ENCODE measurements at places on chromosomes 1 and 21.
A peak's percentile ranks its signal among the peaks of the same experiment; 100 is the strongest.

DNA sequence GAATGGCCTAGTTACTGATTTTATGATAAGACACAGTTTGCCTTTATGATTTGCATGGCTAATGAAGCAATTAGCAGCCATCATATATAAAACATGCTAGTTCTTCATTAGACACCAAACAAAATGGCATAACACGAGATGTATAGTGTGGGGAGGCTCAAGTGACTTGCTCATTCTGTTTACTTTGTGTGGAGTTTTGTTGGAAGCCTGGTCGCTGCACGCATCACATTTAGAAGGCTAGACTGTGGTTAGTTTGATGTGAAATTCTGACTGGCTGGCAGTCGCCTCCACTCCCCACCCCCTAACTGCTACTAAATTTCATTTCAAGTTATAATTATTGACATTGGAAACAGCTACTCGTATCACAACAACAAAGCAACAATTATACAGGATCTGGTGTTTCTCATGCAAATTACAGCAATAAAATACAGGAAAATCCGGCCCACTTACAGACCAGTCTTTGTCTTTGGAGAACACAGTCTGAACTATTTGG is 356.1 kb downstream of the LMO4 start:
- DNase-seq, result peak; percentile 42

DNA sequence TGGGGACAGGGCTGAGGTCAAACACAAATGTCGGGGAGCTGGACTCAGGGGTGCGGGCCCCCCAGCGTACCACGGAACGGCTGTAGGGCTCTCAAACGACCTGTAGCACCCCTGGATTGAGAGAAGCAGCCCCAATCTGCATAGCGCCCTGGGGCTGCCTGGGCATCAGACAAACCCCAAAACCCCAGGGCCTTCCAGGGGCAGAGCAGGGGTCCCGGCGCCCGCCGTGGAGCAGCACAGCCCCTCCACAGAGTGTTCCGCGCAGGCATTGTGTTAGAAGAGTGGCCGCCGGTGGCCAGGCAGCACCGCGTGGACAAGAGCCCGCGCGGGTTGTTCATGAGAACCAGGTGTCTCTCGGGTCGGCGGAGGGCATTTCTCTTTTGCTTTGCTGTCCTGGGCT is 64.2 kb upstream of the ARHGEF16 start:
- no peak for DNase-seq

GRCh38 chr21:41843584-41843983 is 35.6 kb downstream of the PRDM15 start:
- no peak for DNase-seq

- peak; percentile 44 for DNase-seq
Observed at GRCh38 chr1:182229921-182230491, 161.6 kb downstream of the GLUL start.

GRCh38 chr1:116988248-116988647 is 13.3 kb upstream of the CD101 start:
- DNase-seq, result no peak

DNA sequence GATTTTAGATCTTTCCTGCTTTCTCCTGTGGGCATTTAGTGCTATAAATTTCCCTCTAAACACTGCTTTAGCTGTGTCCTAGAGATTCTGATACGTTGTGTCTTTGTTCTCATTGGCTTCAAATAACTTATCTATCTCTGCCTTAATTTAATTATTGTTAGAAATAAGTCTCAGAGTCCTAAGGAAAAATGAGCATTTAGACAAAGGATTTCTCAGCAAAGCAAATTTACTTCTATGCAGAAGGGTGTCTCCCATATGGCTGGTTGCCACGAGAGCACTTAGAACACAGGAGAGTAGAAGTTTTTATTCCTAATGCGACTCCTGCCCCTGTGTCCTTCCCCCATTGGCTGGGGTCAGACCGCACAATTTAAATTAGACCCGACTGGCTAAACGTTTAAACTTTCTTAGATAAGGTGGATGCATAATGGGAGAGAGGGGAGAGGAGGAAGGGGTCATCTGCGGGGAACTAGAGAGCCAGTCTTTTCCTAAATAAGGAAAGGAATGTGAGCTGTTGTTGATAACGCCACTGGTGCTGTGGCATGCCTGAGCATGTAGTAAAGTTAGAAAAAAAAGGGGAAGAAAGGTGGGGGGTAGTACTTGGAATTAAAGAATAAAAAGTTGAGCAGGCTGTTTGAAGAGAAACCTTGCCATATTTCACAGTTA is 170.2 kb downstream of the DYRK1A start:
- DNase-seq, result no peak

GRCh38 chr1:234647758-234648157 is 37.8 kb upstream of the IRF2BP2 start:
- no peak for DNase-seq

DNA sequence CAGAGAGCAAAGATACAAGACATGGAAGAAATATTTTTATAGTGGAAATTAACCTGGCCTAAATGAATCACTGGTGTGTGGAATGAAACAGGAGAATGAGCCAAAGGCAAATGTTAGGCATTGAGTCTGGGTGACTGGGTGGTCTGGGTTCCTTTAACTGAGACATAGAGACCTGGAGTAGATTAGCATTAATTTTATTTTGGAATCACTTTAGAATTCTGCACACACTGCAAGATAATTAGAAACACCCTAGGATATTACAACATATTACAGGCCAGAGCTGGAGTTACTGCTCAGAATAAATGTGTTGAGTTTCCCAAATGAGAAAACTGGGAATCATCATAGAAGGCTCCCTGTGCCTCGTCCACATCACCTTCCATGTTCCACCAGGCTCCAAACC is 85.5 kb downstream of the PLPPR5 start:
- no peak for DNase-seq

DNA sequence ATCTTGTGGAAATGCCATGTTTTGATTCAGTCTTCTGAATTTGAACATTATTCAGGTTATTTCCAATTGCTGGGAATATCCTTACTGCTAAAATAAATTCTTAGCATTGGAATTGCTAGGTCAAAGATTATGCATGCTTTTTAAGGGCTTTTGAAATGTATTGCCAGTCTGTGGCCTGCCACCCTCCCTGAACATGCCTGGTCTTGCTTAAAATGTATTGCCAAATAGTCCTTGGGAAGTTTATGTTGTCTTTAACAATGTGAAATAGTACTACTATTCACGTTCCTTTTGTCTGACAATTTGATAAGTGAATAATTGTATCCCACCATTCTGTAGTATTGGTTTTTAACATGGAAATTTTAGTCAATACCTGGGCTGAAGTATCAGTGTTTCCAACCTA is 13.6 kb downstream of the TARDBP start:
- DNase-seq, result no peak

GRCh38 chr21:44727321-44727720 is 15.9 kb upstream of the TSPEAR start:
- DNase-seq, result no peak

- DNase-seq, result no peak
Observed at GRCh38 chr21:41973861-41974751, 20.3 kb upstream of the C2CD2 start.

GRCh38 chr1:40751802-40752201 is 31.8 kb upstream of the KCNQ4 start:
- DNase-seq, result no peak

Measured in right hindlimb (tissue), 1 donor.